ENCODE measurements at places on chromosomes 12 and 14. TPM values are rescaled to one million over a fixed set of nuclear protein-coding genes. Genes with fewer than 3 reads are reported as not detected.

GRCh38 chr14:55180434-55180833 is 11.0 kb downstream of the DLGAP5 start:
- DNase-seq, result no peak

GRCh38 chr14:86540636-86541247 is 1010.8 kb downstream of the FLRT2 start:
- DNase-seq, result no peak

DNA sequence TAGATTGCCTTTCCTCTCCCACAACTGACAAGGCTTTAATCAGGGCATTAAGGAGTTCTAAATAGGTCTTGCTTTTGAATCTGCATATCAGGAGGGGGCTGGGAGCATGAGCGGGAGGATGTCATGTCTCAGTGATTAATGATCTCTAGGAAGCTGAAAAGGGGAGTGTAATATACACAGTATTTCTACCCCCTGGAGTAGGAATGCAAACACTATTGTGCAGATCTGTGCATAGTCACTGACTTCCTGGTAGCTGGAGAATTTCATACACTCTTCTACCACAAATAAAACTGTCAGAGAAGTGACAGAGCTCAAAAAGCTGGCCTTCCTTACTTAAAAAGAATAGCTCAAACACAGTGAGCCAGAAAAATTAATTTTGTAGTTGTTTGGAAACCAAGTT is 65.8 kb downstream of the RIC8B start:
- DNase-seq, result no peak

The GARIN6 gene
- not detected for total RNA-seq

DNA sequence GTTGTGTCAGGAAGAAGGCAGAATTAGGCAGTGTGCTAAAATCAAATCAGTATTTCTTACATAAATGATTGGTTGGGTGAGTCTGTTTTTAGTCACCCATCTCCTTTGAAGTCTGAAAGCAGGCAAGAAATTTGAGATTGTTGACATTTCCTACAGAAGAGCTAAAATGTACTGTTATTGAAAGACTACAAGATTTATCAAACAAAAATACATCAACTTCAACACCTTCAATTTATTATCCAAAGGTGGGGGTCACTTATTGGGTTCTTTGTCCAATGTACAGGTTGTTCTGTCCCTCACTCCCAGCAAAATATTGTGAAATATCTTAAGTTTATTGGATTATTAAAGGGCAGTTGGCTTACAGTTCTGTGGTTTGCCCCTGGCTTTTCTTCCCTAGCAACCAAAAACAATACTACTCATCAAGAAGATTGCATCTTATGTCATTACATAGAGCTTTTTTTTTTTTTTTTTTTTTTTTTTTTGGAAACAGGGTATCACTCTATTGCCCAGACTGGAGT is 20.6 kb upstream of the PKP2 start:
- DNase-seq, result no peak

The CHGA gene
- total RNA-seq, result not detected

DNA sequence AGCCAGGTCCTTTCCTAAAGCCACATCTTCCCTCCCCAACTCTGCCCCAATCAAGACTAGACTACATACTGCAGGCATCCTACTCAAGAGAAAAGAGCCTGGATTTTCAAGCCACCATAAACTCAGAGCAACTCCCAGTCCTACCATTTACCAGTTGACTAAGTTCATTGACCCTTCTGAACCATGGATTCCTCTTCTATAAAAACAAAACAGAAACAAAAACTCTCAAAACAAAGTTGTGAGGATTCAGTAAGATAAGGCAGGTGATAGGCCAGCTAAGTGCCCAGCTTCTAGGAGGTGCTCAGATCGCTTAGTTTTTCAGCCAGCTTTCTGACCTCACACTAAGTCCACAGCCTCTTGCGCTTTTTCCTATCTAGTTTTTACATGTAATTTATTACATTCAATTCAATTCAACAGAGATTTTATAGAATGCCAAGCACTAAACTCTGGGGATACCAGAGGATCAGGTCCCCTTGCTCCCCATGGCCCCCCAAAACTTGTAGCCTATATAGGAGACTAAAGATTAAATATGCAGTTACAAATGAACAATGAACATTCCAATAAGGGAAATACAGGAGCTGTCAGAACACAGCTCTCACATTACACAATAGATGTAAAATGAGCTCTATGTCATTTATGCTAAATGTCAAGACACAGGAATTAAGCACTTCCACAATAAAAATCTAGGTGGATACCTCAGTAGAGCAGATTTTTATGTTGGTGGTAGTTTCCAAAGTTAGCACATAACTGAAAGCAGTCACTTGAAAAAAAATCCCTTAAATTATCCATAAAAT is 104.5 kb upstream of the EGLN3 start:
- no peak for DNase-seq

DNA sequence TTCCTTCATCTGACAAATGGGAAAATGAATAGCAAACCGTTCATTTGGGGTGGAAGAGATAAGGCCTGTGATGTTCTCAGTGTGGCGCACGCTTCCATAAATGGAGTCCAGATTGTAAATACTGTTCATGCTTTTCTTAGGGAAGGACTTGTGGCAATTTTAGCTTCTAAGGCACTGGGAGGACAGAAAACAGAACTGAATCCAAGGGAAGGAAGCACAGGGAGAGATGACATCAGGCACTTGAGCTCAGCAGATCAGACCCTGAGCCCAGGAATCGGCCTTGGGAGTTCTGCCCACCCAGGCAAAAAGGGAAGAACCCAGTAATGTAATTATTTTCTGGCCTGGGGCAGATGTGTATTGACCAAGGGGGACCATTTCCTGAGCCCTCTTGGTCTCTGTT is 7.2 kb upstream of the SH2B3 start:
- DNase-seq, result no peak

- no peak for DNase-seq
These were observed 9.1 kb downstream of the RIMBP2 start for GRCh38 chr12:130706885-130707570.

DNA sequence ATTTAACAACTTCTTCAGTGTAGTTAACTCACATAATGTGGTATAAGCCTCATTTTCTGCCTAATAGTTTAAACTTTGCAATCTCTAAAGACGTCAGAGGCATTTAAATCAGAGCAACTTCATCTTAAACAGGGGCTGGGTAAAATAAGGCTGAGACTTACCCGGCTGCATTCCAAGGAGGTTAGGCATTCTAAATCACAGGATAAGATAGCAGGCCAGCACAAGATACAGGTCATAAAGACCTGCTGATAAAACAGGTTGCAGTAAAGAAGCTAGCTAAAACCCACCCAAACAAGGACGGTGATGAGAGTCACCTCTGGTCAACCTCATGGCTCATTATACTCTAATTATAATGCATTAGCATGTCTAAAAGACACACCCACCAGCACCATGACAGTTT is 115.6 kb upstream of the PKP2 start:
- DNase-seq, result no peak

The PTPRB gene
- not detected for total RNA-seq

The FBXO21 gene
- total RNA-seq, result 55.7 TPM

The RHOJ gene
- total RNA-seq, result not detected

DNA sequence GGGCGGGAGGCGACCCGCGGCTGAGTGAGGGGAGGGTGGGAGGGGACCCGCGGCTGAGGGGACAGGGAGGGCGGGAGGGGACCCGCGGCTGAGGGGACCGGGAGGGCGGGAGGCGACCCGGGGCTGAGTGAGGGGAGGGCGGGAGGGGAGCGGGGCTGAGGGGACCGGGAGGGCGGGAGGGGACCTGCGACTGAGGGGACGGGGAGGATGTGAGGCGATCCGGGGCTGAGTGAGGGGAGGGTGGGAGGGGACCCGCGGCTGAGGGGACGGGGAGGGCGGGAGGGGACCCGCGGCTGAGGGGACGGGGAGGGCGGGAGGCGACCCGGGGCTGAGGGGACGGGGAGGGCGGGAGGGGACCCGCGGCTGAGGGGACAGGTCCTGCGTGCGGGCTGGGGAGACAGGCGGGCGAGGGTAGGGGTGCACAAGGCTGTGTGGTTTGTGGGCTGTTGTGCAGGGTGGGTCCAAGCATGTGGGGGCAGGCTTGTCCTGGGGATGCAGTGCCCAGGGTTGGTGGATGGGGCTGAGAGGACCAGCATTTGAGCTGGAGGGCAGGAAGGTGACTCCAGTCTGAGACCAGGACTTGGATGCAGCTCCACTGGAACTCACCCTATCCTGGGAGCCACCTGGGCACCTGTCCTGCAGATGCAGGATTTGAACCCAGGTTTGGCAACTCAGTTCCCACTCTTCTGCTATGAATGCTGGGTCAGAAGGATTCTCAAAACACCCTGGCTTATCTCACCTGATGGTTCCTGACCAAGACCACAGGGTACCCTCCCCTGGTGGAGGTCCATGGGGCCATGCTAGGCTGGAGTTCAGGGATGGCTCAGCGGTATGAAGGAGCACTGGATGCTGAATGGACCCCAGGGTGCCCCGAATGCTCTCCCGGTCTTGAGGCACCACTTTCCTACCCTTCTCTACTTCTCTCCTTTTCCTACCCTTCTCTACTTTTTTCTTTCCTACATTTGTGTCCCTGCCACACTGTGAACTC is 9.4 kb downstream of the PLD4 start:
- DNase-seq, result peak; percentile 36

- no peak for DNase-seq
These were observed 200.4 kb downstream of the PIK3C2G start for GRCh38 chr12:18461758-18462157.
